ENCODE measurements at places on chromosomes 3 and 15.

DNA sequence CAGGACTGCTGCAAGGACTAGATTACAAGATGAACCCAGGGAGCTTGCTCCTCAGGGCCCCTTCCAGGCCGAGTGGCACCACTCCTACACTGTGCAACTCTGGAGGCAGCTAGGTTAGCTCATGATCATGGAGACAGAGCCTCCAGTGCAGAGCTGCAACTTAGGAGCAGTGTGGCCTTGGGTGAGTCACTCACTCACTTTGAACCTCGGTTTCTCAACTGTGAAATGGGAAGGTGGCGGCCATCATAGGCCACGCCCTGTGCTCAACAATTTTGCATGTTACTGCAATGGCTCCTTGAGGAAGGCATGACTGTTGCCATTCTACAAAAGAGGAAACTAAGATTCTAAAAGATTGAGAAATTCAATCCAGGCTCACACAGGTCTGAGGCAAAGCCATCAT lies 11.2 kb upstream of the CXCR6 start:
- DNase-seq, result no peak

- no peak for DNase-seq
These were observed at the start of gene CFAP100 for GRCh38 chr3:126394179-126394976. TSS of gene CFAP100 (plus strand) at chr3:126394909. CDS start at chr3:126396001, 1,092 bp downstream.

- no peak for DNase-seq
These were observed 33.2 kb downstream of the GOLGA8S start for GRCh38 chr15:23387621-23388190.

DNA sequence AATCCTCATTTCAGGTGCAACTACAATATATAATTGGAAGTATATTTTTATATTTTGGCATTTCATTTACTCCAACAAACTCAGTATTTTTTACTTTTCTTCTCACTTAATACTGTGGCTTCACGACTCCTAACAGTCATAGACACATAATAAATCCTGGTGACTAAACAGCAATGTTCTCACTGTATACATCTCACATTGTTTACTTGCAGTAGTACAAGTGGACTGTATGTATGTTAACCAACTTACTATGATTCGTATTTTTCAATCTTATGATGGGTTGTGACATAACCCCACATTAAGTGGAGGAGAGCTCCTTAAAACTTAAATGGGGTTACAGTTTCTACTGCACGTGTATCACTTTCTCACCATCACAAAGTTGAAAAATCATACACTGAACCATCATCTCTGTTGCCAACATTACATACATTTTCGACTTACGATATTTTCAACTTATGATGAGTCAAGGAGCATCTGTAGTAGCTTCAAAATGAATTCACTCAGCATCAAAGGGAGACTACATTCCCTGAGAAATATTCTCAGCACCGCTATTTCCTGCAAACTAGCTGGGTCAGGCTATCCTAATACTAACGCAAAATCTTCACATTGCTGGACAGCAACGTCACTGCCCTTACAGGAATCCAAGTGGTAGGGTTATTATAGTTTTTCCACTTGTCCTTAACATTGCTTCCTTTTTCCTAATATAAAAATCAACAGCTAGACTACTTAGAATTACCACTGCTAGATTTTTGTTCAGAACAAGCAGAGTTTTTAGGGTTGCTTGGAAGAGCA lies 7.3 kb downstream of the ADAM10 start:
- no peak for DNase-seq

Data from cortex of kidney (tissue), 1 donor.